Nucleus accumbens (tissue), 56 donors: ENCODE measurements at places on chromosomes 7 and 10.

- no peak for DNase-seq
Observed at GRCh38 chr7:28954946-28955345, 3.2 kb downstream of the TRIL start.

DNA sequence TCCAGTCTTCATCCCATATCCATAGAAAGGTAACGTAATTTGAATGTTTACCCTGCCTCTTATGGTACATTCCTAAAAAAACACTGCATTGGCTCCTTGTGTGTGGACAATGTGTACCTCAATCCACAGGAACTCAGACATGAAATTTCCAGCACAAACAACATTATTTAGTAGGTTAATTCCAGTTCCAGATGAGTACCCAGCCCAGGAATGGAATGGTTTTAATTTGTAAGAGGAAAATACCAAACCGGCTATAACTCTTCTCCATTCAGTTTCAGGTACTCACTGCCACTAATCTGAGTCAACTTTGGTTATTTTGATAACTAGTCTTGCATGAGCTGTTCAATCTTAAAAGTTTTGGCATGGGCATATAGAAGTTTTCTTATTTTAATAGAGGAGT lies 39.0 kb downstream of the TFPI2 start:
- DNase-seq, result no peak

GRCh38 chr10:121509112-121509511 lies 89.1 kb downstream of the FGFR2 start:
- no peak for DNase-seq

DNA sequence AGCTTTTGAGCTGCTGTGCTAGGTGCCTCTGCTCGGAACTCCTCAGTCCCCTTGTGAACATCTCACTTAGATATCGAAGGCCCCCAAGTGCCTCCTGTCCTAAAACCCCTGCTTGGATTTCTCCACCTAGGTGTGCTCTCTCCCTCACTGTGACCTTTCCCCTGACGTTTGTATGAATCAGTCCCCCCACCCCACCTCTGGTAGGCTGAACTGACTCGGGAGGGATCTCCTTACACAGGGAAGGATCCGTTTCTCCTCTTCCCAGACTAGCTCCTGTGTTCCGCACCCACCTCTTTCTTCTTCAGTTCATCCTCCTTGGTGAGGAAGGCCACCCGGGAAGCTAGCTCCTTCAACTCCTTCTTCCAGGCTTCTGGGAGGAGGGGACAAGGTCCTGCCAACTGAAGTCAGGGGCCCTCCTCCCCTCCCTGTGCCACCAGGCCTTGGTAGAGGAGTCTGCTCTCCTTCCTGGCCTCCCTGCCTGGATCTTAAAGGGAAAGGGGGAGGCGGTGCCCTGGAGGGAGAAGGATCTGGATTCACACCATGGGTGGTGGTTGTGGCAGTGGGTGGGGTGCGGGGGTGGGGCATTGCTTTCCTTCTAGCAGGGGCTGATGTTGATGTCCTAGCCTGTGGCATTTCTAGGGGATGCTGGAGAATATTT lies 6.8 kb downstream of the TBATA start:
- DNase-seq, result no peak

DNA sequence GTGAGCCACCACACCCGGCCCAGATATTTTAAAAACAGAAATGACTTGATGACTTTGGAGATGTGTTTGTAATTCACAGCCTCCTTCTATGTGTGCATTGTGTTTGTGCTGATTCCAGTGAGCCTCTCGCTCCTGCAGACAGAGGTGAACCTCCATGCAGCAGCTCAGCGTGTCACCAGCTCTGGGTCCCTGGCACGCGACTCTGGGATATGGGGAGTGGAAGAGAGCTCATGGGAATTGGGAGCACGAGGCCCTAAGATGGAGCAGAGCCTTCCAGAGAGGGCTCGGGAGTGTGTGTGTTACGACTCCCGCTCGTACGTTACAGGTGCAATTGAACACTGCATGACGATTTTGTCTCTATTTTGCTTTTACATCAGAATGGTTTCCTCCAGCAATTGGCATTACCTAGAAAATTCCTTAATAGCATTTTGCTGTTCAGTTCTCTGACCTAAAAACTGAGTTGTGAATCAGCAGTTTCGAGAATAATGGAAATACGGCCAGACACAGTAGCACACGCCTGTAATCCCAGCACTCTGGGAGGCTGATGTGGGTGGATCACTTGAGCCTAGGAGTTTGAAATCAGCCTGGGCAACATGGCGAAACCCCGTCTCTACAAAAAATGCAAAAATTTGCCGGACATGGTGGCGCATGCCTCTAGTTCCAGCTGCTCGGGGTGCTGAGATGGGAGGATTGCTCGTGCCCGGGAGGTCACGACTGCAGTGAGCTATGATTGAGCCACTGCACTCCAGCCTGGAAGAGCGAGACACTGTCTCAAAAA lies 204.6 kb downstream of the CUX1 start:
- no peak for DNase-seq

DNA sequence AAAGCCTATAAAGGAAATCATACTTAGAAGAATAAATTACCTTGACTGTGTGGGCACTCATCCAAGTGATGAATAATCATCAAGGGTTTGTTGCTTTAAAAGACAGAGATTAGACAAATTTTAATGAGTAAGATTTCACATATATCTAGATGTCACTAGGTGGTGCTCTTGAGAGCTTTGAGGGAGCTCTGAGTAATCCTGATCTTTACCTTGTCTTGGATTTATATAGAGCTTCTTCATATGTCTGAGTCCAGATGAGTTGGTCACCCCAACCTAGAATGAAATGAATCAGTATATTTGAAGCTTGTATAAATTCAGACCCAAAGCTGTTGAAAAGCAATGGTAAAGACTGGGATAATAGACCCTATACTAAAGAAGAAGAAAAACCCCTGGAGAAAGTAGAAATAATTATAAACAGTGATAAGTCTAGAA lies 3.7 kb downstream of the AGR2 start:
- DNase-seq, result no peak

DNA sequence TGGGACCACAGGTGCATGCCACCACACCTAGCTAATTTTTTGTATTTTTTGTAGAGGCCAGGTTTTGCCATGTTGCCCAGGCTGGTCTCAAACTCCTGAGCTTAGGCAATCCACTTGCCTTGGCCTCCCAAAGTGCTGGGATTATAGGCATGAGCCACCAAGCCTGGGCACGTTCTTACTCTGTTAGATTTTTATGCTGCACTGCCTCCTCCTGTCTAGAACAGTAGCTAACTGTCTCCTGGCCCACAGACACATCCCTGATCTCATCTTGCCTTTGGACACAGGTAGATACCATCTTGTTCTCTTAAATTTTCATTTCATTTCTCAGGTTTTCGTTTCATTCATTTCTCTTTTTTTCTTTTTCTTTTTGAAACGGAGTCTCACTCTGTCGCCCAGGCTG lies 41.1 kb downstream of the BLVRA start:
- DNase-seq, result no peak

DNA sequence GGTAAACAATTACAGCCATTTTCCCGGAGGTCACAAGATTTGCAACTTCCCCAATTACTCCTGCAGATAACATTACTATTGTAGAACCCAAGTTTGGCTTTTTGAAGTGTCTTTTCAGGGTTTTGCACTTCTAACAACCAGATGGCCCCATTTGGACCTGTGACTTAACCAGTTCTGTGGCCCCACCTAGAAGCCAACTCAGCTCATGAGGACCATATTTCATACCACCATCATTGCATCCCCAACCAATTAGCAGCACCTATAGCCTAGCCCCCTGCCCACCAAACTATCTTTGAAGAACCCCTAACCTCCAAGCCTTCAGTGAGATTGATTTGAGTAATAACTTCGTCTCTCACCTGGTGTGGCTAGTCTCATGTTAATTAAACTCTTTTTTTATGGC lies 51.3 kb upstream of the WDR11 start:
- DNase-seq, result no peak

- DNase-seq, result peak; percentile 64
Observed at GRCh38 chr10:119693262-119693957, 32.4 kb upstream of the INPP5F start.

- no peak for DNase-seq
Observed at GRCh38 chr10:62121187-62121530, 147.5 kb downstream of the RTKN2 start.

- no peak for DNase-seq
Observed at GRCh38 chr7:30837581-30837980, 66.4 kb downstream of the MINDY4 start.

DNA sequence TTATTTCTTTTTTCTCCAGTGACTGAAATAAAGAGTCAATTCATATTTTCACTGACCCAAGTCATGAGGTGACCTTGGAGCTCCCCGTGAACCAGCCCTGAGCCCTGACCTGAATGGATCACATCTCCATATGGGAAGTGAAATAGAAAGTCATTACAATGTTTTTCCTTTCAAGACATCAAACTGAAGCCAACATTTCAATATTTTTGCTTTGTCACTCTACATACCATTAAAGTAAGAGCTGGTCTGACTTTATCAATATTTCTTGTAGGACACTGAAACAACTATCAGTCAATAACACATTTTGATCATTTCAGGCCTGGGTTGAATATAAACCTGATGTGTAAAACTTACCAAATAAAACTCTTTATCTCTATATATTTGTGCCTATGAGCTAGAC lies 249.8 kb upstream of the PHF14 start:
- no peak for DNase-seq

DNA sequence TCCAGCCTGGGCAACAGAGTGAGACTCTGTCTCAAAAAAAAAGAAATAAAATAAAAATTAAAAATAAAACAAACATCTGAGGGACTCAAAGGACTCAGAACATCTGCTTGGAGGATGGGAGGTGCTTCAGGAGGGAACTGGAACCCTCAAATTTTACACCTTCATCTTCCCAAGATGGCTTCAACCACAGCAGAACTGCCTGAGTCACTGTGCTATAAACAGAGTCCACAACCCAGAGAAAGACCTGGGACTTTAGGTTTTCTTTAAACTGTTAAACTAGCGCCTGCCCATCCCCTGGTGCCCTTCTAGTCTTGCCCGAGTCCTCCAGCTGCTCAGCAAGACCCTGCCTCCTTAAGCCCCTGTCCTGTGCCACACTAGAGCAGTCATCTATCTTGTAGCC lies 40.8 kb downstream of the RGS10 start:
- DNase-seq, result no peak

DNA sequence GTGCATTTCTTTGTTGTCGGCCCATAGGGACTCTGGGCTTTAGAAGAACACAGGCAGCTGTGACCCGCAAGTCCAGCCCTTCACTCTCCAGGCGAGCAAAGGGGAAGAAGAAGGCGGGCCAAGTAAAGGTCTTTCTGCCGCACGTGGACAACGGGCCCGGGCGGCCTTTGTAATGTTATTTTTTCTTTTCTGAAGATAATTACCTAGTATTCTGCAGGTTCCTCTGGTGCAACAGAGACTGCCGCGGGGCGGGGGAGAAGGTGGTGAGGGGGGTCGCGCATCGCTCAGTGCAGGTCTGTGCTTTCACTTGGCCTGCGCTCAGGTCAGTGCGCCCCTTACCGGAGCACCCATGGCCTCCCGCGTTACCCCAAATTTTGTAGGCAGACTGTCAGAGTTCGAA lies 7.1 kb upstream of the TBX20 start:
- DNase-seq, result no peak

GRCh38 chr10:73478636-73479035 lies 17.2 kb downstream of the PPP3CB start:
- no peak for DNase-seq

GRCh38 chr10:79020015-79020491 lies 48.7 kb upstream of the ZMIZ1 start:
- no peak for DNase-seq
